ENCODE measurements at places on chromosomes 6 and 20. TPM values are rescaled to one million over a fixed set of nuclear protein-coding genes. Genes with fewer than 3 reads are reported as not detected.

Gene EYS
- not detected for total RNA-seq

Gene C6orf163
- total RNA-seq: 1.4 TPM

Gene OPN5
- total RNA-seq: not detected

Gene DEFB113
- not detected for total RNA-seq

Gene FAM184A
- 2.8 TPM for total RNA-seq

Gene CD93
- 0.36 TPM for total RNA-seq

Gene AGPAT4
- total RNA-seq: 2.4 TPM

Gene ABHD16B
- total RNA-seq: not detected

Gene ZMYND8
- 28.7 TPM for total RNA-seq

Gene F13A1
- not detected for total RNA-seq

Gene CEP85L
- 30.2 TPM for total RNA-seq

Gene FAM209A
- total RNA-seq: 0.53 TPM

Gene NINL
- 1.5 TPM for total RNA-seq

Gene CYP21A2
- total RNA-seq: 0.44 TPM

Gene SGK2
- total RNA-seq: 0.15 TPM

Gene SLC35F1
- total RNA-seq: not detected

Gene CABLES2
- 7.7 TPM for total RNA-seq

Gene CNKSR3
- total RNA-seq: 0.94 TPM

Gene KIF6
- total RNA-seq: 0.17 TPM

Gene CD24
- total RNA-seq: 0.46 TPM

Gene NRN1
- total RNA-seq: 0.86 TPM

Gene DEFB132
- total RNA-seq: not detected

Gene SS18L1
- total RNA-seq: 18.0 TPM

Gene LY6G6C
- total RNA-seq: not detected

Gene FAM135A
- 6.9 TPM for total RNA-seq

Gene PLA2G7
- total RNA-seq: not detected

Gene FAM229B
- total RNA-seq: 7.7 TPM

Gene SLC22A1
- total RNA-seq: 0.75 TPM

Gene EYA4
- total RNA-seq: not detected

Gene SIM1
- total RNA-seq: not detected

Gene ZFP57
- 10.9 TPM for total RNA-seq

Gene KCNS1
- 0.70 TPM for total RNA-seq

Gene TNF
- total RNA-seq: 161 TPM

Gene SUMO4
- 3.2 TPM for total RNA-seq

Gene SLC24A3
- not detected for total RNA-seq
